Upper lobe of right lung (tissue), 1 donor: ENCODE measurements at places on chromosomes 11 and 22.

DNA sequence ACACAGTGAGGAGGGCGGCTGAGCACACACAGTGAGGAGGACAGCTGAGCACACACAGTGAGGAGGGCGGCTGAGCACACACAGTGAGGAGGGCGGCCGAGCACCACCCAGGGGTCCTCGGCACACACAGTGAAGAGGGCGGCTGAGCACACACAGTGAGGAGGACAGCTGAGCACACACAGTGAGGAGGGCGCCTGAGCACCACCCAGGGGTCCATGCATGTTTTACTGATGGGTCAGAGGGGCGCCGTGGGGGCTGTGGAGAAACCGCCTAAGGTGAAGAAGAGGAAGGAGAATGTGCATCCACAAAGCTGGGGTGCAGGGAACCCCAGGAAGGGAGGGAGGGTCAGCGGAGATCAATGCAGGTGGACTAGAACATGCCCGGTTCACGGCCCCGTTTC, 461.8 kb downstream of the BRD1 start:
- peaks cover 18% of the 10 kb centered on the region for H3K27me3 ChIP-seq
- H3K4me3 ChIP-seq, result no peak overlapping the region
- no peaks in the 10 kb centered on the region for H3K36me3 ChIP-seq
- peak; percentile 43 for DNase-seq
- no peak overlapping the region for H3K27ac ChIP-seq

- no peaks in the 10 kb centered on the region for H3K27me3 ChIP-seq
- H3K4me3 ChIP-seq, result no peak overlapping the region
- peaks cover 12% of the 10 kb centered on the region for H3K36me3 ChIP-seq
- peaks cover 64% of the 10 kb centered on the region for H3K4me1 ChIP-seq
- DNase-seq, result no peak
Observed at GRCh38 chr11:68382358-68382998, 70.1 kb downstream of the LRP5 start.

DNA sequence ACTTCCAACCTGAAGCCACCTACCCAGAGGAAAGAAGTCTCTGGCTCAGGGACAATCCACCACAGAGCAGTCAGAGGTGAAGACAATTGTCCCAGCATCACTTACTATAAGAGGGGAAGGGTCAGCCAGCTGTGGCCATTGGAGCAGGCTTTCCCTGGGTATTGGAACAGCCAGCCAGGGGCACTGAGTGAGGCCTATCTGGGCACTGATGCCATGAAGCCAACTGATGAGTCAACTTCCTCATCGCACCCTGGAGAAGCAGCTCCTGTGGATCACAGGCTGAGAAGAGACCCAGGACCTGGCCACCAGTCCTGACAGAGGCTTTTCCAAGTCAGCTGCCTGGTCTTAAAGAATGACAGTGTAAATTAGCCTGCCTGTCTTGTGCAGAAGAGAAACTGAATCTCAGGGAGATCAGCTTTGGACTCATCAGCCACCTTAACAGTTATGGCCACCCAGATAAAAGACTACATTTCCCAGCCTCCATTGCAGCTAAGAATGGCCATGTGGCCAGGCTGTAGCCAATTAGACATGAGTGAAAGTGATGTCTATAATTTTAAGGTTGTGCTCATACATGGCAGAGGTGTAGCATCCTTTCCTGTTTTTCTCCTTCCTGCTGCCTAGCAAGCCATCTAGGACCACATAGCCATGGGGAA, 19.0 kb downstream of the CHST1 start:
- no peaks in the 10 kb centered on the region for H3K36me3 ChIP-seq
- peaks cover 19% of the 10 kb centered on the region for H3K27me3 ChIP-seq
- no peak for DNase-seq
- H3K4me1 ChIP-seq, result no peaks in the 10 kb centered on the region
- no peak overlapping the region for H3K27ac ChIP-seq

DNA sequence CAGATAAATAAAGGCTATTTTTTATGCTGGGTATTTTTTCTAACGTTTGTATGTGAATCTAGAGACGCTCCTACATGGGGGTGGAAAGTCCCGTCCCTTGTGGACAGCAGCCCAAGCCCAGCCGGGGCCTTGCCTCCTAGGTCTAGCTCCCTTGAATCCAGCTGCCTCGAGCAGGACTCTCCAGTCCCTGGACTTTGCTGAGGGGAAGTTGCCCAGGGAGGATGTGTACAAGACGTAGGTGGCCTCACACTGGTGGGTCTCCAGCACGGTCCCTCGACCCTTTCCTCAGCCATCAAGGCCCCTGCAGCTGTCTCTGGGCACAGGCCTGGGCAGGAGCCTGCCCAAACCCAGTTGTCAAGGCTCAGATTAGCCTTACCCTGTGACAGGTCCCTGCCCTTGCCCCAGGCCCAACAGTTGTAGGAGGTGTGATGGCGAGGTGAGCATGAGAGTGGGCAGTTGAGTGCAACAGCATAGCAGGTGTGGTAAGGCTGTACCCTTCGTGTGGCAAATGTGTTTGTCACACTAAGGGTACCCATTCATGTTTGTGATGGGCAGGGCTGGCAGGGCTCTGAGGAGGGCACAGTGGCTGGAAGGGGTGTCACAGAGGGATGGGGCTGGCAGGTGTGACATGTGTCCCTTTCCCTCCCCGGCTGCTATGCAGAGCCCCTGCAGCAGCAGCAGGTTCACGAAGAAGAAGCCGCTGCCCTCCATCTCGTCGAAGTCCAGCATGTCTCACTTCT, 3.4 kb downstream of the CCDC116 start:
- no peak overlapping the region for H3K4me3 ChIP-seq
- no peak overlapping the region for H3K27ac ChIP-seq
- H3K27me3 ChIP-seq, result no peaks in the 10 kb centered on the region
- no peak for DNase-seq

GRCh38 chr11:61791737-61792309, 576 bp downstream of the TMEM258 start:
- H3K27ac ChIP-seq, result peak overlapping the region; percentile 99
- H3K4me1 ChIP-seq, result peaks cover 18% of the 10 kb centered on the region
- peak overlapping the region; percentile 85 for H3K4me3 ChIP-seq
- no peak for DNase-seq
- H3K36me3 ChIP-seq, result peaks cover 39% of the 10 kb centered on the region
- H3K27me3 ChIP-seq, result no peaks in the 10 kb centered on the region

- no peak for DNase-seq
- H3K36me3 ChIP-seq, result peaks cover 62% of the 10 kb centered on the region
- H3K27ac ChIP-seq, result no peak overlapping the region
- no peaks in the 10 kb centered on the region for H3K4me1 ChIP-seq
Observed at GRCh38 chr22:41600976-41601375, 11.3 kb upstream of the PMM1 start.

DNA sequence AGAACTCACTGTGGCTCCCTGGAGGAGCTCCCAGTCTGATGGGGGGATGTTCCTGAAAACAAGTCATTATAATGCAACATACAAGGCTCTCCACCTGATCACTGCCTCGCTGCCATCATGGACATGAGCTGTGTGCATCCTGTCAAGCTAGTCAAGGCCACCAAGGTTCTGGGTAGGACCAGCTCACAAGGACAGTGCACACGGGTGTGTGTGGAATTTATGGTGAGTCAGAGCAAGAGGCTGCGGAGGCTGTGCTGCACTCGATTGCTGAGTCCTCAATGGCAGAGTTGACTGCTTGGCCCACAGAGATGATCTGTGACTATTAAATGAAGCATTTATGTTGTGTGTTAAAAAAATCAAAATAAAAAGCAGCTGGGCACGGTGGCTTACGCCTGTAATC, 96.6 kb downstream of the SEZ6L start:
- no peak for DNase-seq
- no peaks in the 10 kb centered on the region for H3K36me3 ChIP-seq
- H3K27me3 ChIP-seq, result peaks cover 23% of the 10 kb centered on the region
- no peak overlapping the region for H3K4me3 ChIP-seq
- no peak overlapping the region for H3K27ac ChIP-seq
- no peaks in the 10 kb centered on the region for H3K4me1 ChIP-seq

DNA sequence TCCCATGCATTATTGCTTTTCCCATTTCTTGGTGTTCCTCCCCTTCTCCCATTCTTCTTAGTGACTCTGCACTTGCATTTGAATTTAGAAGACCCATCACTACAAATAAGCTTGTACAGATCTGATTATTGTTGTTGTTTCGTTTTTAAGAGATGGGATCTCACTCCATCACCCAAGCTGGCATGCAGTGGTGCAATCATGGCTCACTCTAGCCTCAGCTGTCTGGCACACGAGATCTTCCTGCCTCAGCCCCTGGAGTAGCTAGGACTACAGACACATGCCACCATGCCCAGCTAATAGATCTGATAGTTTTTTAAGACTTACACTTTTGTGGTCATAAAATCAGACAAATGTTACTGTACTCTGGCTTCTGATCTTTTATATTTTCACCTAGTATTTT, 252.1 kb downstream of the DDX10 start:
- H3K4me1 ChIP-seq, result no peaks in the 10 kb centered on the region
- no peaks in the 10 kb centered on the region for H3K27me3 ChIP-seq
- no peaks in the 10 kb centered on the region for H3K36me3 ChIP-seq
- no peak for DNase-seq
- H3K4me3 ChIP-seq, result no peak overlapping the region
- H3K27ac ChIP-seq, result no peak overlapping the region

GRCh38 chr11:34262531-34263081, 95.2 kb downstream of the ABTB2 start:
- DNase-seq, result no peak
- no peak overlapping the region for H3K4me3 ChIP-seq
- no peak overlapping the region for H3K27ac ChIP-seq
- no peaks in the 10 kb centered on the region for H3K27me3 ChIP-seq
- peaks cover 5% of the 10 kb centered on the region for H3K4me1 ChIP-seq

- no peak for DNase-seq
- no peak overlapping the region for H3K4me3 ChIP-seq
- no peaks in the 10 kb centered on the region for H3K4me1 ChIP-seq
- no peaks in the 10 kb centered on the region for H3K27me3 ChIP-seq
- H3K36me3 ChIP-seq, result no peaks in the 10 kb centered on the region
- H3K27ac ChIP-seq, result no peak overlapping the region
Observed at GRCh38 chr11:24754406-24754805, 257.6 kb downstream of the LUZP2 start.

DNA sequence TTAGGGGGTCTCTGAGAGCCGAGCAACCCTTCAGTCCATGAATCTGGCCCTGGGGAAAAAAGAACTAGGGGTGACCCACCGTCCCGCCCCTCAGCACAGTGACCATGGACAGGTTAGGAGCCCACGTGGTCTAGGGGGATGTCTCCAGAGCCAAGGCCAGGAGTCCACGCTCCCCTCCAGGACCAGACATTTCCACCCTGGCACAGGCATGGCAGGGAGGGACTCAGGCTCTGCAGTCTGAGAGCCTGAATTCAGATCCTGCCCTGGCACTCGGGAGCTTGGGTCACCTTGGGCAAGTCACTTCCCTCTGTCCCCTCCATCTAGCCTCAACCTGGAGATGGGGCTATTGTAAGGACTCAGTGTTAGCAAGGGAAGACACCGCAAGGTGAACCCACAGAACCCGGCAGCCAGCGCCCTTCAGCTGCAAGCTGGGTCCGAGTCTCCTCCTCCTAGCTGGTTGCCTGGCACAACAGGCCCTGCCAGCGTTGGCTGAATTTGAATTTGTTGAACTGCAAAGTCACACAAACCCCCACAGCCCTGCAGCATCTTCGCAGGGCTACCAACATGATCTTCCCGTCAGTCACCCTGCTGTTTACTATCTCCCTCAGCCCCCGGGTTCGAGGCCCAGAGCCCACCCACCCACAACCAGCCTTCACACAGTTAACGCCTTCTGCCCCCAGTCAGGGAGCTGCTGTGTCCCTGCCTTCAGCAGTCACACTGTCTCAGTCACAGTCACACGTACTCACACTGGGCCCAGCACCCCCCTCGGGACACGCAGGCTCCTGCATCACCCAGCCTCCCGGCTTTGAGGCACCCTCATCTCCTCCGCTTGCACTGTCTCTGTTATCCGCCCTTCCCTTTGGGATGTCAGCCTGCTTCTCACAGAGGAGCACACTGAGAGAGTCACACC, 603 bp upstream of the PDGFB start:
- H3K27ac ChIP-seq, result no peak overlapping the region
- no peaks in the 10 kb centered on the region for H3K36me3 ChIP-seq
- H3K4me1 ChIP-seq, result peaks cover 30% of the 10 kb centered on the region
- DNase-seq, result no peak
- peaks cover 28% of the 10 kb centered on the region for H3K27me3 ChIP-seq

- no peak for DNase-seq
- no peaks in the 10 kb centered on the region for H3K36me3 ChIP-seq
- H3K4me3 ChIP-seq, result no peak overlapping the region
- H3K27me3 ChIP-seq, result no peaks in the 10 kb centered on the region
- no peak overlapping the region for H3K27ac ChIP-seq
Observed at GRCh38 chr11:132821014-132821413, 711.3 kb downstream of the OPCML start.

GRCh38 chr22:36016684-36017083, 11.9 kb downstream of the RBFOX2 start:
- no peak overlapping the region for H3K4me3 ChIP-seq
- H3K27me3 ChIP-seq, result no peaks in the 10 kb centered on the region
- no peak overlapping the region for H3K27ac ChIP-seq
- no peak for DNase-seq

GRCh38 chr22:43218786-43219185, 31.9 kb upstream of the TTLL12 start:
- no peaks in the 10 kb centered on the region for H3K36me3 ChIP-seq
- DNase-seq, result no peak
- no peaks in the 10 kb centered on the region for H3K4me1 ChIP-seq
- no peak overlapping the region for H3K4me3 ChIP-seq
- H3K27me3 ChIP-seq, result no peaks in the 10 kb centered on the region
- no peak overlapping the region for H3K27ac ChIP-seq

GRCh38 chr22:46240073-46240472, 10.0 kb downstream of the CDPF1 start:
- DNase-seq, result no peak
- no peaks in the 10 kb centered on the region for H3K4me1 ChIP-seq
- H3K27me3 ChIP-seq, result no peaks in the 10 kb centered on the region
- H3K36me3 ChIP-seq, result peaks cover 33% of the 10 kb centered on the region
- no peak overlapping the region for H3K27ac ChIP-seq

DNA sequence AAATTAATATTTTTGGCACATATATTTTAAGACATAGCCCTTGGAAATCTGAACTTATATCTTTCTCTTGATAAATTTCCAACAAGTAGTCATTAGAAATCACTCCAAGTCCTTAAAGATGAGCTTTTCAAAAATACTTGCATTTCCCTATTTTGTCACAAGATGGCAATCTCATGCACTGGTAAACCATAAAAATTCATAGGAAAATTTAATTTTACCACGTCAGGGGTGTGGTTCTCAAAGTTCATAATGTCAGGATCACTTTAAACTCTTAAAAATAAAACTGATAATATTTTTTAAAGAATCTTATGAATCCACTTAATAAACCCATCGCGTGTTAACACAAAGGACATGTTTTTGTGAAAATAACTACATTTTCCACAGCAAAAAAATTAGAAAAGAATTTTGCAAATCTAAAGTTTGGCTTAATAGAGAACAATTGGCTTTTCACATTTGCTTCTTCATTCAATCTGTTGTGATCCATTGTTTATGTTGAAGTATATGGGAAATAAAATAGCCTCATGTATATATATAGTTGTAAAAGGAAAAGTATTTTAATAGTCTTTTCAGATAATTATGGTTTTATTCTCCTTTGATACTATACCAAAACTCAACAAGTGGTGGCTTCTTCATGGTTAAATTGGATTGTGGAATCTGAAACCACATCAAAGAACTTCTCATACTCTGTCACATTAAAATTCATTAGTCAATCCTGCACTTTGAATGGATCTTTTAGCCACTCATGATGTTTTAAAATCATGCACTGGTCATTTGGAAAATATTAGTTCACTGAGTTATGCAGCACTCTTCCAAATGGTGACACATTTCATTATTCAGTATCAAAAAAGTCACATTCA, 169.1 kb downstream of the CADM1 start:
- no peaks in the 10 kb centered on the region for H3K36me3 ChIP-seq
- no peak overlapping the region for H3K4me3 ChIP-seq
- no peaks in the 10 kb centered on the region for H3K4me1 ChIP-seq
- no peaks in the 10 kb centered on the region for H3K27me3 ChIP-seq
- H3K27ac ChIP-seq, result no peak overlapping the region
